ENCODE measurements at places on chromosomes 1 and 21.

DNA sequence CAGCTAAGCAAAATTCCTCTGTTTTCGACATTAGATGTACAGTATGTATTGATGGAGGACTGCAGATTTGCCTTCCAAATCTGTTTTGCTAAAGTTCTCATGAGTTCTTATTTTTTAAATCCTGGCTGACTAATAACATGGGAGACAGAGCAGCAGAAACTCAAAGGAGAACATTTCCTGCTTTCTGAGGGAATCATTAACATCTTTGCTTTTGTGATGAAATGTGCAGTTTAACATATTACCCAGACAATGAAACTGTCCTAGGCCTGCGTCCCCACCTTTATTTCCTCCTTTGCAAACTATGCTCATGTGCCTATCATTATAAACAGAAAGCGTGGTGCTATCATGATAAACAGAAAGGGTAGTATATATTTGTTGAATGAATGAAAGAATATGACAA, 149.9 kb downstream of the ZP4 start:
- DNase-seq = no peak

DNA sequence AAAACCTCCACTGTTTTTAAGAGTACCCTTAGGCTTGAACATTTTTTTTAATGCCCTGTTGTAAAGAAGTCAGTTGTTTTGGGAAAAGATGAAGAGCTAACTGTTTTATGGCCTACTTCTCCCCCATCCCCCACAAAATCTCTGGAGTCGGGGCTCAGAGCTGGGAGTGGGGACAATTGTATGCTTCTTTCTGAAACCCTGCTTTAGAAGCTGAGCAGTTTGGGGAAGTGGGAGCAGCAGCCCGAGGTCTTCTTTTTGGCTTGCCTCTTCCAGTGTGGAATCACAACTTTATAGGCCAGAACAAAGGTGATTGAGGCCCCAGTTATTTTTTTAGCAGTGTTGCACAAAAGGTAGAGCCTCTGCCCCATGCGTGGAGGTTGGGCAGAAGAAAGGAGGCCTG, 25.2 kb downstream of the PPP2R5A start:
- no peak for DNase-seq

DNA sequence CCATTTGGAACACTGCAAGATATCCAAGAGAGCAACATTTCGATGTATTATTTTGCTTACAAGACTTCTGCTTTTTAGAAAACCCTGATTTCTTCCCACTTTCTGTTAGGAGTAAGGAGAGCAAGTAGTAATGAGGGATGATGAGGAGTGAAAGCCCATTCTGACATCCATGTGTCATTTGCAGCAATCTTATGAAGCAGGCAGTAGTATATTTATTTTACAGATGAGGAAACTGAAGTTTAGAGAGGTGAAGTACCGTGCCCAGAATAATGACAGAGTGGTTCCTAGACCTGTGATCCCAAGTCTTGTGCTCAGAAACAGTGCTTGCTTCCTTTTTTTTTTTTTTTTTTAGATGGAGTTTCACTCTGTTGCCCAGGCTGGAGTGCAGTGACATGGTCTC, 7.1 kb upstream of the ZSCAN20 start:
- DNase-seq = no peak

- no peak for DNase-seq
Observed at GRCh38 chr1:175498002-175498401, 245.4 kb downstream of the TNR start.

- no peak for DNase-seq
Observed at GRCh38 chr1:200877839-200878551, 5.2 kb downstream of the GPR25 start.

DNA sequence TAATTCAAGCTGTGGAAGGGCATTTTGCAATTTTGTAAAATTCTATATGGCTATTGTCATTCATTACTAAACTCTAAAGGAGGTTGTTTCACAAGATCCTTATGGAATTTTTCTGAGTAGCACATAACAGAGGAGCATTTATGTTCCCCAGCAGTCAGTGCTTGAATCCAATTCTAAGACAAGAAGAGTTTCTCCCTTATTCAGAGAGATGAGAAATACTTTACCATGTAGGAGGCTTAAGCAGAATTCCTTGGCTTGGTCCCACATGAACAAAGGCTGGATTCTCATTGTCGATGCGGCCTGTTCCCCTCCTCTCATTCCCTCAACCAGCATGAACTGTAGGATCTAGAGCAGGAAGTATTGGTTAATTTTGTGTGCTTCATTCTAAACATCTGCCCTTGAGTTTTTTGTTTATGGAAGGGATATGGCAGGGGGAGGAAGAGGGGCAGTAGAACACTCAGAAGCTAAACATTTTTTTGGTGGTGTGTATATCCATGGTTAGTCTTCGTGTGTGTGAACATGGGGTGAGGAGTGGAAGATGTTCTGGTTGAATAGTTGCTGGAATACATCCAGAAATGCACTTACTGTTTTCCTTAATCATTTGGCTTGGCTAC, 74.3 kb downstream of the LAMC1 start:
- peak; percentile 76 for DNase-seq

DNA sequence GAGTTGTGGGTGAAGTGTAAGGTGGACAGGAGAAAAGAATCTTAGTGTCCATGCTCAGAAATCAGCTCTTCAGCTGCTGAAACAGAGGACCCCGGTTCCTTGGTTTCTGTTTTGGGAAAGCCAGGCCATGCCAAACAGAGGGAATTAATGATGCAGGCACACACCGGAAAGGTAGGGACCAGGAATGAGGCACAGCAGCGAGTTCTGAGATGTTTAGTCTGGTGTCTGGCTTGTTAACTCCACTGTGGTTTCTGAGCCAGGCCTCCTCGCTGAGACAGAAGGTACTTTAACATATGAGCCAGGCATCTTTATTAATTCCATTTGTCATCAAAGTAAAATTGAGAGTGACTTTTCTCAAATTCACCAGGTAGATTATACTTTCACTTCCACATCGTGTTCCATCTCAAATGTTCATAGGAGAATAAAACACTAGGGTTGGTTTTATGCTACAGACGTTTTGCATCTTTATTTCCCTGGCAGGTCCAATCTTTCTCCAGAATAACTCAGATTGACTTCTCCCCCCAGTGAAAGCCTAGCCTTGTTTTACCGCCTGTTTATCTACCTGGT, 23.5 kb downstream of the LRRC8D start:
- DNase-seq = peak; percentile 29

DNA sequence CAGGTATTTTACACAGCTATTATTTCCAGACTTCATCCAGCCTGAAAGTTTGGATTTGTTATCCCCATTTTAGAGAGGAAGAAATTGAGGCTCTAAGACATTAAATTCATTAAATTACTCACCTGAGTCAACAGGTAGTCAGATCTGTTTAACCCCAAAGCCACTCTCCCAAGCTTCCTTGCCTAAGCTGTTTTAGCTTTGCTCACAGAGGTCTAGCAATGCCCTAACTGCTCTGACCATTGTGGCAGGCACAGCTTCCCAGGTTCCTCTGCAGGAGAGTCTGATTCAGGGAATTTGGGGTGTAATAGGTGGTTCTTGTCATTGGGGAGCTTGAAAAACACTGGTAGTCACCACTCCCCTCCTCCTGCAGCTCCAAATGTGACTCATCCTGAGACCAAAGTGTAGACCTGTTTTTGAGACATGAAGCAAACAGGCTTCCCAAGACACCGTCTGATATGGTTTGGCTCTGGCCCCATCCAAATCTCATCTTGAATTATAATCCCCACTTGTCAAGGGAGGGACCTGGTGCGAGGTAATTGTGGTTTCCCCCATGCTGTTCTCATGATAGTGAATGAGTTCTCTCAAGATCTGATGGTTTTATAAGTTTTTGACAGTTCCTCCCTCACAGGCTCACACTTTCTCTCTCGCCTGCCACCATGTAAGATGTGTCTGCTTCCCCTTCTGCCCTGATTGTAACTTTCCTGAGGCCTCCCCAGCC, 142.8 kb upstream of the DNAH14 start:
- peak; percentile 80 for DNase-seq

DNA sequence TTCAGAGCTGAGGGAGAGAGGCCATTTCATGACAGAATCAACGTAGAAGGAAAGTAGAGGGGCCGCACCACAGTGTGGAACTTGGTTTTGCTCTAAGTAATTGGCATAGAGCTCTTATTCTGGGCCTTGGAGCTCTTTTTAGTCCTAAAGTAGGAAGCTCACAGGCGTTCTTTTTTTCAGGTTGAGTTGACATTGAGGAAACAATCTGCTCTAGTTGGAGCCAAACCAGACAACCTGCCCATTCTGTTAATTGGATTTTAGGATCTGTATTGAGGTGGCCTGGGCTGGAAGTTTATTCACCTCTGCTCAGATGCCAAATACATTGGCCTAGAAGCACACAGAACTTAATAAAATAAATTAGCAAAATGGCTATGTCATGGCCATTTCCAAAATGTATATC, 1093.9 kb downstream of the ADGRL2 start:
- DNase-seq = no peak

DNA sequence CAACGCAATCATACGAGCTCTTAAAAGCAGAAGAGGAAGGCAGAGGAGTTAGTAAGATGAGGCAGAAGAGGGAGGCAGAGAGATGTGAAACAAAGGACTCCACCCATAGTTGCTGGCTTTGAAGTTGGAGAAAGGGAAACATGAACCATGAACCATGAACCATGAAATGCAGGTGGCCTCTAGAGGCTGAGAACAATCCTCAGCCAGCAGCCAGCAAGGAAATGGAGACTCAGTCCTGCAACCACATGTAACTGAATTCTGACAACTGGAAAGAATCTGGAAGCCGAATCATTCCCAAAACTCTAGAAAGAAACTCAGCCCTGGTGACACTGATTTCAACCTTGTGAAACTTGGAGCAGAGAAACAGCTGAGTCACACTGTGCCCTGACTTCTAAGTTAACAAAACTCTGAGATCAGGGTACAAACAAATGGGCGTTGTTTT, 10.1 kb downstream of the DIPK1A start:
- DNase-seq = peak; percentile 85

DNA sequence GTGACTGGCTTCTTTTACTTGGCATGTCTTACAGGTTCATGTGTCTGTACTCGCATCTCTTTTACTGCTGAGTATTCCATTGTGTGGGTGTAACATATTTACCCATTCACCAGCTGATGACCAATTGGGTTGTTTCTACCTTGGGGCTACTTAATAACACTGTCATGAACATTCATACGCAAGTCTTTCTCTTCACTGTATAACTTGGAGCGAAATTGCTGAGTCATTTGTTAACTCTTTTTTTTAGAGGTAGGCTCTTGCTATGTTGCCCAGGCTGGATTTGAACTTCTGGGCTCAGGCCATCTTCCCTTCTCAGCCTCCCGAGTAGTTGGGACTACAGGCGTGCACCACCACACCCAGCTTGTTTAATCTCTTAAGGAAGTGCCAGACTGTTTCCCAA, 6.5 kb downstream of the PYCR2 start:
- DNase-seq = no peak

GRCh38 chr1:29129916-29130315, 6.2 kb upstream of the TMEM200B start:
- peak; percentile 21 for DNase-seq

DNA sequence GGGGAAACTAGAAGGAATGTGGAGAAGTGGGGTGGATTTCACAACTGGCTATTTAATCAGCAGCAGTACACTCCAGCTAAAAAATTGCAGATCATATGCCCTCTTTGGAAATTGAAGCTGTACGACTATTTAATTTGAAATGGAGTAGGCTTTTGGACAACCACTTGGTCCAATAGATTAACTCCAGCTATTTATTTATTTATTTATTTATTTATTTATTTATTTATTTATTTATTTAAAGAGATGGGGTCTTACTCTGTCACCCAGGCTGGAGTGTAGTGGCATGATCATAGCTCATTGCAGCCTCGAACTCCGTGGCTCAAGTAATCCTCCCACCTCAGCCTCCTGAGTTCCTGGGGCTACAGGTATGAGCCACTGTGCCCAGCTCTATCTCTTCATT, 312.3 kb downstream of the KCNH1 start:
- DNase-seq = no peak

DNA sequence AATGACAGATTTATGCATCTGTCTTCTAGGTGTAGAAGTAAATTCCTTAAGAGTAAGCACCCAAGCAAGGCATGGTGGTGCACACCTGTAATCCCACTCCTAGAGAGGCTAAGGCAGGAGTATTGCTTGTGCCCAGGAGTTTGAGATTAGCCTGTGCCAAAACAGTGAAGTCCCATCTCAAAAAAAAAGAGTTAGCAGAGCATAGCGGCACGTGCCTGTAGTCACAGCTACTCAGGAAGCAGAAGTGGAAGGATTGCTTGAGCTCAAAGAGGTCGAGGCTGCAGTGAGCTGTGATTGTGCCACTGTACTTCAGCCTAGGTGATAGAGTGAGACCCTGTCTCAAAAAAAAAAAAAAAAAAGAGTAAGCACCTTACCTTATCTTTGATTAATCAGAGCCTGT, 15.1 kb upstream of the TIPRL start:
- no peak for DNase-seq

GRCh38 chr1:157870490-157870889, 28.9 kb upstream of the CD5L start:
- no peak for DNase-seq

DNA sequence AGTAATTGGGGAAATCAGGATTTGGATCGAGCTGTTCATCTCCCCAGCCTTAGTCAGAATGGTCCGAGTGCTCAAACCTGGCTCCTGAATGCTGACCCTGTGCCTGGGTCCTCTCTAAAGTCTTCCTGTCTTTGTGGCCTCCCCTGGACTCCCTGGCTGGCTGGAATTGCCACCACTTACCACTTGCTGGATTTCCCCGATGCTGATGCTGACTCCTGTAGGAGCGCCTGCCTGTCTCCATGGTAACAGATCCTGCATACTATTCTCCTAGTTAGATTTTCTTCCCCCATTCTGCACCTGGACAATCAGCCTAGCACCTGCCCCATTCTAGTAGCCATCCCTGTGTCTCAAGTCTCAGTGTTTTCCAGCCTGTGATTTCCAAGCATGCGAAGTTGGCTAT, 382.2 kb upstream of the ESRRG start:
- DNase-seq = no peak

- DNase-seq = no peak
Observed at GRCh38 chr1:180237869-180238476, 7.9 kb downstream of the LHX4 start.

DNA sequence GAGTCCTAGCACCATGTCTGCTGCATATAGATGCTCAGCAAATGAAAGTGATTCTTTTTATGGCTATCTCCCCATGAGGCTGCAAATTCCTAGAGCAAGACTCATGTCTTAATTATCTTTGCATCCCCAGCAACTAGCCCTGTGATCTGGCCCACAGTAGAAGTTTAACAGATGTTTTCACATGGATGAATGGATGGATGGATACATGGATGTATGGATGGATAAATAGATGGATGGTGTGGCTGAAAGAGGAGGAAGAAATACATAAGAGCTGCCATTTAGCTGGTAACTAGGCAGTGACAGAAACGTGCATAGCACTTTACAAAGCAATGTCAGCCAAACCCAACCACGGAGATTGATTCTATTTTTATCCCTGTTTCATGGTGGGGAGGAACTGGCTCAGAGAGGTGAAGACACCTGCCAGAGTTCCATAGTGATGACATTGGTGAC, 32.7 kb upstream of the ZBTB40 start:
- peak; percentile 79 for DNase-seq

- DNase-seq = no peak
Observed at GRCh38 chr21:15753741-15754140, 24.0 kb downstream of the USP25 start.

GRCh38 chr1:10210841-10211804, 753 bp downstream of the KIF1B start:
- peak; percentile 91 for DNase-seq

Measured in fibroblast of skin of right biceps (primary cell).